ENCODE measurements at places on chromosomes 16 and 17.

- no peak for DNase-seq
These were observed 116.6 kb upstream of the SALL1 start for GRCh38 chr16:51267681-51268080.

DNA sequence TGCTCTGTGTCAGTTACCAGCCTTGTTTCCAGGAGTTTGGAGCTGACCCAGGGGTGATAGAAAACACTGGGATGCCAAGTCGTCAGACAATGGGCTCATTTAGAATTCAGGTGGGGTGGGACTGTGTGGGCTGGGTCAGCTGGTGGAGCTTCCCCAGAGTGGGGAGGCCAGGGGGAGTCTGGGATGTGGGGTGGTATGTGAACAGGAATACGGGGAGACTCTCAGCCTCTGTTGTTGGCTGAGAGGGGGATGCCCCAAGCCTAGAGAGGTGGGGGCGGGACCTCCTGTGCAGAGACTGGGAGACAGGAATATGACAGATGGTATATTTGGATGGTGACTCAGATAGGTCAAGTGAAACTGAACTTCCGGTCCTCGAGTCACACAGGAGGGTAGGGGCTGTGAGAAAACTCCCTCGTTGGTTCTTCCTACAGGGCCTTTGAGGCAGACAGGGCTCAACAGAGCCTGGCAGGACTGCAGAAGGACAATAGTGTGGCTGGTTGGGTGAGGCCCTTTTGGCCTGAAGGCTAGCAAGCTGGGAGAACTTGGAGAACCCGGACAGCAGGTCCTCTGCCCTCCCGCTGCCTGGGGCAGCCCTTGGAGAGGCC, 23.7 kb downstream of the CDH1 start:
- no peak for DNase-seq

GRCh38 chr17:6040504-6040903, 29.7 kb upstream of the WSCD1 start:
- no peak for DNase-seq

DNA sequence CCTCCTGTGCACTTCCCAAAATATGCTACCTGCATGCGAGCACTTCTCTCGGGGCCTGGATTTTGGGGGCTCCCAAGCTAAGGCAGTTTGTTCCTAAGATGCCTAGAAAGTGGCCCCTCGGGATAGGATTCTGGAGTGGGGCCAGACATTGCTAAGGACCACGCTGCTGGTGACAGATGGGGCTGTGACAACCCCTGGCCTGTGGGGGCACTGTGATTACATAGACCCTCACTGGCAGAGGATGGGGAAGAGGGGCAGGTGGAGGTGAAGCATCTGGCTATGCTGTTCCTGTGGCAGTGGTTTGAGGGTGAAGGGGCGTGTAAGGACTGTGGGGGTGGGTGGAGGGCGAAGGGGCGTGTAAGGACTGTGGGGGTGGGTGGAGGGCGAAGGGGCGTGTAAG, 128.4 kb downstream of the ENGASE start:
- no peak for DNase-seq

GRCh38 chr16:49617016-49617629, 238.8 kb downstream of the ZNF423 start:
- no peak for DNase-seq

- DNase-seq = no peak
These were observed 997 bp downstream of the ACADVL start for GRCh38 chr17:7220593-7221277.

DNA sequence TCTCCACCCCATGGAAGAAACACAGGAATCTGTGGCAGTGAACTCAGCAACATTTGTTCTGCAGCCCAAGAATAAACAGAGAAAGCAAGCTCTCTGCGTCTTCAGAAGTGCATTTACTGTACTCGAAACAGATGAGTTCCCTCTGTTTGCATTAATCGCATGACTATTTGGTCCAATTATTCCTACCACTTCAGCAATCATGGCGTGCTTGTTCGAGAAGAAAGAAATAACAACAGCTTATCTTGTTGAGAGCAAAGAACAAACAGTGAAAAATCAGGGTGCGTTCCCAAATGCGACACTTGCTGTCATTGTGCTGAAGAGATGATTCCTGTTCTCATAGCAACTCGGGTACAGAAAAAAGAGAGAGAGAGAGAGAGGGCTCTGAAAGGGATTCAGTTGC, 445.3 kb upstream of the MAF start:
- no peak for DNase-seq

DNA sequence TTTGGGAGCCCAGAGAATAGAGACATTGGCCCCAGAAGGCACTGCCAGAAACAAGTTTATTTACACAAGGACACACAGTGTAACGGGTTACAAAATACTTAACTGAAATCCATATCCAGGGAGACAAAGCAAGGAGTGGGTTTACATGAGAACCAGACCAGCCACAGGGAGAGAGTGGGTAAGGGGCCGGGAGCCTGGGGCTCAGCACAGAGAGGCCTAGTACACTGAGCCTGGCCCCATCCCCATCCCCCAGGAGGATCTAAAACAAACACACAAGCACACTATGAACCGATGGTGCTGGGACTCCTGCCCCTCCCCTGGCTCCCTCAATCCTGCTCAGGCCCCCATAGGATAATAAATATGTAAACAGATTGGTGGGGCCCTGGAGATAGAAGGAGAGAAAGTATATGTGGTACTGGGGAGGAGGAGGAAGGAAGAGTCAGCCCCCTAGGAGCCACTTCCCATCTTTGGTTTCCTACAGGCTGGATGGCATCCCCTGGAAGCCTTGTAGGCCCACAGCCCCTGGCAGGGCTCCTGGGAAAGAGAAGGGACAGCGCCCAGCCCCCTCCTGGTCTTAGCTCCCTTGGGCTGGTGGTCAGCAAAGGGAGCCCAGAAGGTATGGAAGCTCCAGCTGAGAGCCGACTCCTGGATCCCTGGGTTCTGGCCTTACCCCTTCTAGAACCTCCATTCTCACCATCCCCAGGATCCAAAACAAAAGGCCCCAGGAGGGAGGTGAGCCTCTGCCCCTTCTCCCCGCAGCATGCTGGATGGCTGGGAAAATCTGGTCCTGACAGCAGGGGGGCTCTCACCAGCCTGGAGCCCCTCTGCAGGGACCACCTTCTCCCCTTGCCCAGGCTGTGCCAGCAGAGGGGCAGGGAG, 6.4 kb downstream of the G6PC3 start:
- no peak for DNase-seq

- DNase-seq = no peak
These were observed 102.7 kb upstream of the NOL11 start for GRCh38 chr17:67615011-67615561.

DNA sequence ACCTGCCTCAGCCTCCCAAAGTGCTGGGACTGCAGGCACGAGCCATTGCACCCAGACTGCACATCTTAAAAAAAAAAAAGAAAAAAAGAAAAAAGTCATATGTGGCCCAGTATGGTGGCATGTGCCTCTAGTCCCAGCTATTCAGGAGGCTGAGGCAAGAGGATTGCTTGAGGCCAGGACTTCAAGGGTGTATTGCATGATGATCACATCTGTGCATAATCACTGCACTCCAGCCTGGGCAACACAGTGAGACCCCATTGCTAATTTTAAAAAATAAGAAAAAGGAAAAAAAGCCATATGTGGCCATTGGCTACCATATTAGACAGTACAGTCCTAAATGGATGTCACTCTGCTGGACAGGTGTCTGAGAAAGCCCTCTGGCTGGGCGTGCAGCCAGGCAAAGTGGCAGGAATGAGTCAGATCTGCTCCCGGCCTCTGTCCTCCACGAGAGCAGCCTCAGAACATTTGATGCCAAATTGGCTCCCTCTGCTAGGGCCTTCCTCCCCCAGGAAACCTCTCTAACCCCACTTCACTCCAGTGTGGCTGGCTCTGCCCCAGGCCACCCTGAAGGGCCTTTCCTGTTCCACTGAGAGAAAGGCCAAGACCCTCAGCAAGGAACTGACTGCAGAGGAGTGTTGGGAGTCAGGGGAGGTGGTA, 14.7 kb downstream of the CA7 start:
- no peak for DNase-seq

- DNase-seq = no peak
These were observed 5.0 kb downstream of the GCGR start for GRCh38 chr17:81808778-81809555.

DNA sequence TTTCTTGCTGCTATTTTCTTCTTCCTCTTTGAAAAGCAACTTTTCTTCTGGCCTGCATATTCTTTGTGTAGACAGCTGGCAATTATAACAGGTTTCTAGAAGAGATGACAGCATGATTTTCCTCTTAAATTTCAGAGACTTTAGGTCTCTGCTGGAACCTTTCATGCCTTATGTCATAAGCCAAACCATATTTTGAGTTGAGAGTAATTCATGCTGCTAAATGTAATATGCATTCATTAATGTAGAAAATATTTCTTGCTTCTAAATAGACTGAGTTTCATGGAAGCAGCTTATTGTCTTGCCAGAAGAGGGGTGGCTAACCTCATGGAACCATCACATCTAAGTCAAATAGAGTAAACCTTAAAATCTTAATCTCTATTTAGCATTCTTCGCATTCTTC, 25.9 kb upstream of the ABCA9 start:
- no peak for DNase-seq

- DNase-seq = no peak
These were observed 122.6 kb upstream of the MON1B start for GRCh38 chr16:77068402-77068801.

GRCh38 chr17:67746704-67747571, 29.2 kb downstream of the NOL11 start:
- DNase-seq = no peak

GRCh38 chr16:73066331-73066926, 18.5 kb upstream of the ZFHX3 start:
- DNase-seq = no peak

DNA sequence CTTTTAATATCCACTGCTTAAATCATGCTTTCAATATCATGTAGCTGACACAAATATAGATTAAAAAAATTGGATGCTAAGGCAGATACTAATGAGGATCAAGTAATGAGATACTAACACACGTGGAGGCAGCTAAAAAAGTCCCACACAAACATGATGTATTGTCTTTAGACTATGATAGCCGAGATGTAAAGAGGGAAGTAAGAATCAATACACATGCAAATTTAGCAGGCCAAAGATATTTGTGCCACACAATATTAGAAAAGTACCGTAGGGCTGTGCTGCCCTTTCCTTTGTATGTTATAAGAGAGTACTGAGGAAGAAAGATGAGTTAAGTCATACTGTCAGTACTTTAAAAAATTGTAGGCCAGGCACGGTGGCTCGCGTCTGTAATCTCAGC, 51.4 kb upstream of the STAC2 start:
- no peak for DNase-seq

GRCh38 chr17:78979780-78980623, at the start of gene LGALS3BP:
TSS of gene LGALS3BP (minus strand) at chr17:78979923. CDS start at chr17:78977191, 2,732 bp downstream.
- DNase-seq = no peak

DNA sequence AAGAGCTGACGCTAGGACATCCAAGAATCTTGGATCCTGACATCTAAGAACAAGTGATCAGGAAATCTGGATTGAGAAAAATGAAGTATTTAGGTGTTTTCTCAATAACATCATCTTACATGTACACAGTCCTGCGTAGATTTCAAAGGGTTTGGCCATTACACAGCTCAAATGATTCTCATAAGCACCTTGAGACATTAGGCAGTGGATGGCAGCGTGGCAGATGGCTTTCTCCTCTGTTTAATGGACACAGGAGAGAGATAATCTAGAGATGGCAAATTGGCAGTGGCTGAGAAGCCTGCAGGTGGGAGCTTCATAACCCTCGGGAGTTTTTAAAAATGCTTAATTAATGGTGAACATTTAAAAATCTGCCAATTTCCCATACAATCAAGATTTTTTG, 137.5 kb downstream of the ZFHX3 start:
- DNase-seq = no peak

GRCh38 chr16:77711775-77712174, 10.5 kb upstream of the NUDT7 start:
- DNase-seq = no peak

- DNase-seq = no peak
These were observed 206.0 kb upstream of the CHMP6 start for GRCh38 chr17:80785477-80786178.

DNA sequence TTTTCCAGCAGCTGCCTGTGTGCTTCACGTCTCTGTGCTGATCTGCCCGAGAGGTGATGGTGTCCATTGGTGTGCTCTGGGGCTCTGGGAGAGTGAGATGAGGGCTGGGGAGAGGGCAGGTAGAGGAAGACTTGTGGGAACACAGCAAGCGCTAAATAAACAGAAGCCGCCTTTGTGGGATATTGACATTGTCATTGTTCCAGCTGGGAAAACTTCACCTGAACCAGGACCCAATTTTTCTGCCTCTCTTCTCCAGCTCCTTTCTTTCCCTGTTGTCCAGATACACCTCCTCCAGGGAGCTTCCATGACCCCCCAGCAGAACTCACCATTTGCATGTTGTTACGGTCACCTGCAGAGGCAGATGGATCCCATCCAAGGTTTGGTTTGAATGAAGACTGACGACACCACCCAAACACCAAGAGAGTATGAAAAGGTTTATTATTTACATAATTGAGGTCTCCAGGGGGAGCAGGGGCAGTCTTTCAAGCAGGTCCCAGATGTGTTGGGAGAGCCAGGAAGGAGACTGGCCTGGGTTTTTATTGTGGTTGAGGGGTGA, 3.6 kb upstream of the ITGA3 start:
- no peak for DNase-seq

GRCh38 chr17:41101586-41102259, at the start of gene KRTAP4-16:
TSS of gene KRTAP4-16 (minus strand) at chr17:41102209. CDS start at chr17:41102209, 0 bp downstream.
- no peak for DNase-seq

GRCh38 chr16:54657058-54657708, 273.5 kb upstream of the IRX5 start:
- DNase-seq = peak; percentile 52

DNA sequence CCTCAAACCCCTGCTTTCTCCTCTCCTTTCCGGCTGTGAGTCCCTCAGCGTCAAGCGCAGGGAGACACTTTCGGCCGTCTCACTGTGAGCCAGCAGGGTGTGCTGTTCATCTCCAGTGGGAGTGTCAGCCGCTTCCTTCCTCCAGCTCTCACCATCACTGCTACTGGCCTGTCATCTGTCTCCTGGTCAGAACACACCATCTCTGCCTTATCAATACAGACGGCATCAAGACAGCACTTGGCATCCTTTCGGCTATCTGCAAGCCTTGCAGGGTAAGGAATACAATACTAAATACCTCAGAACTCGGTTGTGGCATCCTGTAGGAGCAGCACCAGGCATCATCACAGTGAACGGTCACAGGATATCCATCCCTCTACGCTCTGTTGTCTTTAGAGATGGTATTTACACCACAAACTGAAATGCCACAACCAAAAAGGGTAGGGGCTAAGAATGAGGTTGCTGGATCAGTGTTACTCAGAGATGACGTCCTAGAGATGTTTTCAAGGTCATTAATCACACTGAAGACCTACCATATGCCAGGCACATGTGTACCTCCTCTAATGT, 20.7 kb upstream of the CMTM4 start:
- no peak for DNase-seq

Data from iPS DF 19.7 (cell line).